ENCODE measurements at places on chromosomes 3 and 15. TPM values are rescaled to one million over a fixed set of nuclear protein-coding genes. Genes with fewer than 3 reads are reported as not detected.

Gene SHC4
- total RNA-seq = 0.13 TPM

Gene GADL1
- total RNA-seq = not detected

Gene SCG5
- total RNA-seq = not detected

Gene LYSMD4
- total RNA-seq = 16.6 TPM

Gene FGD5
- not detected for total RNA-seq

Gene ITPKA
- not detected for total RNA-seq

Gene IMPG2
- total RNA-seq = 0.56 TPM

Gene GPR15
- total RNA-seq = 20.9 TPM

Gene RSL24D1
- total RNA-seq = 108 TPM

Gene CCR3
- 1.2 TPM for total RNA-seq

Gene ANKUB1
- total RNA-seq = not detected

Gene PARP15
- total RNA-seq = 72.5 TPM

Gene MASP1
- total RNA-seq = not detected

Gene NAA50
- total RNA-seq = 64.7 TPM

Data from T-cell (primary cell).